ENCODE measurements at places on chromosomes 6 and 20. TPM values are rescaled to one million over a fixed set of nuclear protein-coding genes. Genes with fewer than 3 reads are reported as not detected.

DNA sequence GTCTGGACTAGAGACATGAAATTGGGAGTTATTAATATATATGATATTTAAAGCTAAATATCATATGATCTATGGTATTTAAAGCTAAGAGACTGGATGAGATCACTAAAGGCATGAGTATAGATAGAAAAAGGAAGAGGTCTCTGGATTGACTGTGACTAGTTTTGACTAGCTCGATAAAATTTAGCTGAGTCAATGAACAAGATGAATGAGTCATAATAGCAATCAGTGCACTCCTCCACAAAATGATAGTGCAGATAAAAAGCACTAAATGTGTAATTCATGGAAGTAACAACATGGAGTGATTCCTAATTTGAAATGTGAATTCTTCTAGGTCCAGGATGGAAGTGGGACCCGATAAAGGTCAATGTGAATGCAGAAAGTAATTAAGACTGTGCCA, 127.4 kb downstream of the PFDN4 start:
- DNase-seq = no peak

C6orf141 gene
- not detected for total RNA-seq

GPR6 gene
- total RNA-seq = not detected

GRCh38 chr6:149843051-149843633, 21.0 kb downstream of the LRP11 start:
- no peak for DNase-seq

- DNase-seq = no peak
Measured at GRCh38 chr6:125863023-125863422, 72.3 kb downstream of the NCOA7 start.

DNA sequence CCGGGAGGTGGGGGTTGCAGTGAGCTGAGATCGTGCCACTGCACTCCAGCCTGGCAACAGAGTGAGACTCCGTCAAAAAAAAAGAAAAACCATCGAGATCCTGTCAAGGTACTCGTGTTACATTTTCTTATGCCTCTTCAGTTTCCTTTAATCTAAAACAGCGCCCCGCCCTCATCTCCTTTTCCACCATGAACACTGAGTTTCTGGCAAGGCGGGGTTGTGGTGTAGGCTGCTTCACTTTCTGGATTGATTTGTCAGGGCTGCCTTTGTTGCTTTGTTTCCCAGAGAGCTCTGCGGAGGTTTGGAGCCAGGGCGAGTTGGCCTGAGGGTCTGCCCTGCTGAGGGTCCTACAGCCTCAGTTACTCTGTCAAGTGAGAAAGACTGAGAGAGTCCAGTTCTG, 8.9 kb downstream of the ITPR3 start:
- DNase-seq = no peak

DNA sequence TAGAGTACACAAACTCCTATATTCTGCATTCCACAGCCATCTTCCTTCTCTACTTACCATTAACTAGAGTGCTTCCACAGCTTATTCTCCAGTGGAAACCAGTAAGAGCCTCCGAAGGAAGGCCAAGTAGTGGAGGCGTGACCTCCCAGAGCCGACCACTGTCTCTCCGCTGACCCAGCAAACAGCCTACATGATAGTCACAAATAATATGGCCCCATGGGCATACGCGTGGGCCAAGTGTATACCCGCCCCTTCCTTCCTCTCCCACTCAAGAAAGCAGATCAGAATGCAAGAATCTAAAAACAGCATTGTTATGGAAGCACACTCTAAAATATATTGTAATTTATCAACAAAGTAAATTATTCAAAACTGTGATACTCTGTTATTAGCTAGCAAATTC, 526.6 kb upstream of the JARID2 start:
- no peak for DNase-seq

DNA sequence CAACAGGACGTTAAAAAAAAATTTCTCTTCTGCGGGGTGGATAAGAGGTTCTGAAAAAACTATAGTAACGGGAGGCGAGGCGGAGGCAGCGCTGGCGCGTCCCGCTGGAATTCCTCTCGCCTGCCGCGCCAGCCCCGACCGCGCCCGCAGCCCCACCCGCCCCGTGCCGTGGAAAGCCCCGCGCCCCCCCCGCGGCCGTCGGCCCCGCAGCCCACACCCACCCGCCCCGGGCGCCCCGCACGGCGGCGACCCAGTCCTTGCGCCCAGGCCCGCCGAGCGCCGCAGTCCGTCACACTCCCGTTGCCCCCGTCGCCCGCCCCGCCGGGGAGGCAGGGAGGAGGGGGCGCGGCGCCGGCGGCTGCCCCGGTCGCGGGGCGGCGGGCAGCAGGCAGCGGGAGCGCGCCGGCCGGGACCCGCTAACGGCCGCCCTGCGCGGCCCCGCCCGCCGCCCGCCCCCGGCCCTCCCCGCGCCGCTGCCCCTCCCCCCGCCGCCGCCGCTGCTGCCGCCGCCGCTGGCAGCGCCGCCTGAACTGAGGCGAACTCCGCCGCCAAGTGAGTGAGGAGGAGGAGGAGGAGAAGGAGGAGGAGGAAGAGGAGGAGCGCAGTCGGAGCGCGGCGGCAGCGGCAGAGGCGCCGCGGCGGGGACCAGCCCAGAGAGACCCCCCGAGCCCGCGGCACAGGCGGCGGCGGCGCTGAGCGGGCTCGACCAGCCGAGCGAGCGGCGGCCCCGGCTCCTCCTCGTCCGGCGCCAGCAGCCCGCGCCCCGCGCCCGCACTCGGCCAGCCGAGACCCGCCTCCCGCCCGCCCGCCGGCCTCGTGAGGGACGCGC, at the start of gene QKI:
QKI (plus strand) TSS at position 602 of the 829 bp plus-strand sequence. CDS start 476 bp downstream, outside the sequence.
- DNase-seq = peak; percentile 88

UBD gene
- total RNA-seq = 0.26 TPM

RBCK1 gene
- 34.1 TPM for total RNA-seq

DNA sequence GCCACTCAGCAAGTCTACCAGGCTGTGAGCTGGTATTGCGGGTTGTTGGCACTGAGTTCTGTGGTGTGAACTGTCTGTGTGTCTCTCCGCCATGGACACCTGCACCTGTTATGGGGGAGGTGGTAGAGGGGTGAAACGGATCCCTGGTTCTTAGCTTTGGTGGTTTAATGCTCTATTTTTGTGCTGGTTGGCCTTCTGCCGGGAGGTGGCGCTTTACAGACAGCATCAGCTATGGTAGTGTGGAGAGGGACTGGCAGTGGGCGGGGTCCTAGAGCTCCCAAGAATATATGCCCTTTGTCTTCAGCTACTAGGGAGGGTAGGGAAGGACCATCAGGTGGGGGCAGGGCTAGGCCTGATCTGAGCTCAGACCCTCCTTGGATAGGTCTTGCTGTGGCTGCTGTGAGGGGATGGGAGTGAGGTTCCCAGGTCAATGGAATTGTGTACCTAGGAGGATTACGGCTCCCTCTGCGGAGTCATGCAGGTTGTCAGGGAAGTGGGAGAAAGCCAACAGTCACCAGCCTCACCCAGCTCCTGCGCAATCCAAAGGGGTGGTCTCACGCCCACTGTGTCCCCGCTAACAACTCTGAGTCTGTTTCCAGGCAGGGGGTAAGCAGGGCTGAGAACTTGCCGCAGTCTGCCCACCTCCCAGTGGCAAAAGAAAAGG, 154.3 kb downstream of the CCDC170 start:
- DNase-seq = no peak

HDGFL1 gene
- total RNA-seq = not detected
